Metanephros (tissue), 2 donors: ENCODE measurements at places on chromosomes 16 and 17. TPM values are rescaled to one million over a fixed set of nuclear protein-coding genes. Genes with fewer than 3 reads are reported as not detected.

The MLLT6 gene
- total RNA-seq, result 64.3 TPM

The TNRC6C gene
- total RNA-seq, result 25.2 TPM

The KRTAP4-6 gene
- not detected for total RNA-seq

The GGNBP2 gene
- total RNA-seq, result 71.6 TPM

The NAGLU gene
- 33.8 TPM for total RNA-seq

The GPR139 gene
- total RNA-seq, result not detected

The CD300LG gene
- total RNA-seq, result 1.2 TPM

The NXN gene
- total RNA-seq, result 50.2 TPM

The KLHL10 gene
- total RNA-seq, result 0.12 TPM

The RAB40C gene
- 24.2 TPM for total RNA-seq

The ABCA8 gene
- 33.5 TPM for total RNA-seq

The C1QL1 gene
- total RNA-seq, result 1.1 TPM

The FOXN1 gene
- 0.23 TPM for total RNA-seq

The ERN2 gene
- total RNA-seq, result 0.53 TPM

The ADAD2 gene
- total RNA-seq, result 0.18 TPM

The SLC12A3 gene
- 58.9 TPM for total RNA-seq

The AATK gene
- 3.2 TPM for total RNA-seq

The CCL8 gene
- total RNA-seq, result 0.64 TPM

The TNFRSF13B gene
- not detected for total RNA-seq

The ZSCAN32 gene
- total RNA-seq, result 13.0 TPM

The ANKRD40CL gene
- total RNA-seq, result not detected

The FOXJ1 gene
- total RNA-seq, result 21.6 TPM

The SMG6 gene
- 50.9 TPM for total RNA-seq

The RAB26 gene
- 0.58 TPM for total RNA-seq

The SNAI3 gene
- total RNA-seq, result 8.2 TPM

The TEKT3 gene
- 1.3 TPM for total RNA-seq

The TPSD1 gene
- not detected for total RNA-seq

The RECQL5 gene
- 36.8 TPM for total RNA-seq

The SCRN2 gene
- 48.4 TPM for total RNA-seq

The FSCN2 gene
- total RNA-seq, result 4.1 TPM

The BRD7 gene
- 33.3 TPM for total RNA-seq

The CD300E gene
- total RNA-seq, result 1.1 TPM

The HOXB4 gene
- 14.2 TPM for total RNA-seq

The LHX1 gene
- 50.7 TPM for total RNA-seq

The C16orf89 gene
- total RNA-seq, result 5.7 TPM

The CRYBA1 gene
- not detected for total RNA-seq

The ALOX12B gene
- total RNA-seq, result 0.41 TPM

The DOC2A gene
- 1.9 TPM for total RNA-seq

The KRT25 gene
- total RNA-seq, result not detected

The ZNF624 gene
- total RNA-seq, result 10.6 TPM

The MYLK3 gene
- 15.2 TPM for total RNA-seq

The EPX gene
- total RNA-seq, result 1.3 TPM

The PRDM7 gene
- 0.18 TPM for total RNA-seq
